Activated T-helper 17 cell treated with anti-CD3 and anti-CD28 coated beads, Interleukin-2, amount 50 U/mL, for 72 hours (primary cell): ENCODE measurements at places on chromosomes 1 and 21. TPM values are rescaled to one million over a fixed set of nuclear protein-coding genes. Genes with fewer than 3 reads are reported as not detected.

The CCDC24 gene
- 2.6 TPM for total RNA-seq

The AMY2A gene
- not detected for total RNA-seq

The CFAP126 gene
- 2.7 TPM for total RNA-seq

The ZBTB8A gene
- total RNA-seq: 0.03 TPM

The ZBTB8B gene
- total RNA-seq: not detected

The HMGN2 gene
- total RNA-seq: 805 TPM

The LRRN2 gene
- not detected for total RNA-seq

The RUNX1 gene
- 112 TPM for total RNA-seq

The SDF4 gene
- total RNA-seq: 169 TPM

The FAAP20 gene
- 56.7 TPM for total RNA-seq

The CYYR1 gene
- total RNA-seq: not detected

The CELA3B gene
- total RNA-seq: not detected

The ST6GALNAC3 gene
- 0.24 TPM for total RNA-seq

The SOX13 gene
- 4.1 TPM for total RNA-seq

The CTSK gene
- 6.1 TPM for total RNA-seq

The GJA9 gene
- total RNA-seq: not detected
